AG09319 (cell line): ENCODE measurements at places on chromosomes 1 and 21.

DNA sequence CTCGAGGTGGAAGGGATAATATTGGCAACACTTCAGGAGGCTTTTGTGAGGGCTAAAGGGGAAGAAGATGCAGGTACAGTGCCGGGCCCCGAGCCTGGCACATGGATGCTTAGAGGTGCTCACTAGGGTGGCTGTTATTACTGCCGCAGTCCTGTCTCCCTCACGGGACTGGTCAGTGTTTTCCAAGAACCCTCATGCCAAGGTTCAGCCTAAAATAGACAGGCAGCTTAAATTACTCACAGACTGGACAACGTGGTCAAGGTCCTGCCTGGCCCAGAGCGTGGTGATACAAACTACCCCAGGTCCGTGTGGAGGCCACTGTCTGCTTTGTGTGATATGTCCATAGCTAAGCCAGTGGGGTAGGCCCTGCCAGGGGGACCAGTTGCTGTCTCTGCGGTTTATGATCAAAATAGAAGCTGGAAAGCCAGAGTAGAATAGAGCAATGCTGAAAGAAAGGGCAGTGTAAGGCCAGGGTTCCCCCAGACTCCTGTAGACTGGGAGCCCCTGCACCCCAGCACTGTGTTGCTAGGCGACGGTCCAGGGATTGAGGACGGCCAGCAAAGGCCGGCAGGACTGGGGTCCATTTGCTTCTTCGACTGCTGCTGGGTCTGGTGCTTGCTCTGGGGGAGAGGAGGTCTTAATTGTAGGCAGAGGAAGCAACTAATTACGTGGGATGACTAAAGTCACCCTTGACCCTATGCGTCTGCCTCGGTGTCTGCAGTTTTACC, 36.1 kb downstream of the ELAPOR1 start:
- DNase-seq, result no peak

GRCh38 chr1:3942416-3943122, 42.5 kb upstream of the C1orf174 start:
- no peak for DNase-seq

GRCh38 chr1:66207484-66207883, 326.5 kb upstream of the SGIP1 start:
- no peak for DNase-seq

DNA sequence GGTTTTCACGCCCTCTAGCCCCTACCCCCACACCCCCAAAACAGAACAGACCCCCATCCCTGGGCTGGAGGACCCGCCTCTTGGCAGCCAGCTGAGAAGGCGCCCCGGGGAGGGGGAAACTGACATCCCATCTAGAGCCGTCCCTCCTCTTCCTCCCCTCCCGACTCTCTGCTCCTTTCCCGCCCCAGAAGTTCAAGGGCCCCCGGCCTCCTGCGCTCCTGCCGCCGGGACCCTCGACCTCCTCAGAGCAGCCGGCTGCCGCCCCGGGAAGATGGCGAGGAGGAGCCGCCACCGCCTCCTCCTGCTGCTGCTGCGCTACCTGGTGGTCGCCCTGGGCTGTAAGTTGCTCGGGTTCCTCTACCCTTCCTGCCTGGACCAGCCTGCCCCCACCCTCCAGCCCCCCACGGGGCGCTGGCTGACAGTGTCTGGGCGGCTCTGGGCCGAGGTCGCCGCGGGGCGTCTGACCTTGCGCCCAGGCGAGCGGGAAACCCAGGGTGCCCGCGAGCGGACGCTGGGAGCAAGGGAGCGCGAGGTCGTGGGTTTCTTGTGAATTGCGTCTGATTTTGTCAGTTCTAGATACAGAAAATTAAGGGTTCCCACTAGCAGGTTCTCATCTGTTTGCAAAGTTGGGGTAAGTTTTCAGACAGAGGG, 618 bp downstream of the JAM2 start:
- DNase-seq, result no peak

DNA sequence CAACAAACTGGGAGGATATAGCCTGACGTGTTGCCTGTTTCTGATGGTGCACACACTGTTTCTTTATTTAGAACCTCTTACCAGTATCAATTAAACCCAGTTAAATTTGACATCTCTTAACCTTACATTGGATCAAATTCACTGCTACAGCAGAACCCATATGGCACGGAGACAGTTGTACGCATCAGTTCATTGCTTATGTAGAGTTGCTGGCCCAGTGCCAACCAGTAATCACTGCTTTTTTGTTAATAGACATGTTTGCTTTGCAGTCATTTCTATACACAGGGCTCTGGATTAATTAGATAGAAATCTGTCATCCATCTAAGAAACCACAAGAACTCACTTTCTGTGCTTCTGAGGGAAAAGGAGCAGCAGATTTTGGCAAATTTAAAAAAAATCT, 154.0 kb downstream of the RWDD3 start:
- DNase-seq, result no peak

- DNase-seq, result no peak
Observed at GRCh38 chr1:8525216-8525557, 207.3 kb downstream of the SLC45A1 start.

DNA sequence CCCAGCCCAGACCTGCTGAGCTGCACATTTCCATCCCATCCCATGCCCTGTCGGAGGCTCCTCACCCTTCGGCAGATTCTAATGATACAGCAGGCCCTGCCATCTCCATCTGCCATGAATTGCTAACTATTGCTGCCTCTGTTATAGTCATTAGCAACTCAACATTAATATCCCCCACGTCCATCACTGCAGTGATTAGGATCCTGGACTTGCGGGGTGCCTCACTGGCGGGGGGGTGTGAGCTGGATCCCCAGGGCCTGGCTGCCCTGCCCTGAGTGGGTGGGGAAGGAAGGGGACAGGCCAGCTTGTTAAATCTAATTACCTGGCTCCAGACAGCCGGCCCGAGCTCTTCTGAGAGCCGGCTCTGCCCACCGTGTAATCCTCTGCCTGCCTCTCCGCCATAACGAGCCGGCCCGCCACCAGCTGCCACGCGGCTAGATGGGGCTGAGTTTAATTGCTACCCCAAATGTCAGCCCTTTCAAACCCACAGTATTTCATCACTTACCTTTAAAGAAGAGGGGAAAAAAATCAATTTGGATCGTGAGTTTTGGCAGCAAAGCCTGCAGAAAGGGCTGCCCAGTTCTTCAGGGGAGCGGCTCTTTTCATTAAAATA, 227.3 kb upstream of the CSF3R start:
- DNase-seq, result no peak

DNA sequence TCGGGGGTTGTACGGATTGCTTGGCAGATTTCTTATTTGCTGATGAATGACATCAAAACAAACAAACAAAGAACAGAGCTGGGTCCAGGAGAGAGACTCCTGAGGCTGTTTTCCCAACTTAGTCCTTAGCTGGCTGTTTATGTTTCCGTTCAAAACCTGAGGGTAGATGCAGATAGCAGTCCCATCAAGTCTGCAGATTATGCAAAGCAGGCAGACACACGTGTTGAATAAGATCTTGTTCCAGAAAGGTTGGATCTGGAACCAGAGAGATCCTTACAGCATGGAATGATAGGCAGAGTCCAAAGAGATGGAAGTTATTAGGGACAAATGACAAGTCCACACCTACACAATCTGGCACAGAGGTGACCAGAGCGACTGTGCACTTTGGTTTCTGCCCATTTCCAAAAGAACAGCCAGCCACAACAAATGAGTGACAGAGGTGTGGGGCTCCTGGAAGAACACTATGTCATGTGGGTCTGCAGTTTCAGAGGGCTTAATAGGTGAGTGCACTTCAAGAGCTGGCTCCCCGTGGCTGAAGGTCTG, 65.5 kb downstream of the MAN1C1 start:
- DNase-seq, result no peak

DNA sequence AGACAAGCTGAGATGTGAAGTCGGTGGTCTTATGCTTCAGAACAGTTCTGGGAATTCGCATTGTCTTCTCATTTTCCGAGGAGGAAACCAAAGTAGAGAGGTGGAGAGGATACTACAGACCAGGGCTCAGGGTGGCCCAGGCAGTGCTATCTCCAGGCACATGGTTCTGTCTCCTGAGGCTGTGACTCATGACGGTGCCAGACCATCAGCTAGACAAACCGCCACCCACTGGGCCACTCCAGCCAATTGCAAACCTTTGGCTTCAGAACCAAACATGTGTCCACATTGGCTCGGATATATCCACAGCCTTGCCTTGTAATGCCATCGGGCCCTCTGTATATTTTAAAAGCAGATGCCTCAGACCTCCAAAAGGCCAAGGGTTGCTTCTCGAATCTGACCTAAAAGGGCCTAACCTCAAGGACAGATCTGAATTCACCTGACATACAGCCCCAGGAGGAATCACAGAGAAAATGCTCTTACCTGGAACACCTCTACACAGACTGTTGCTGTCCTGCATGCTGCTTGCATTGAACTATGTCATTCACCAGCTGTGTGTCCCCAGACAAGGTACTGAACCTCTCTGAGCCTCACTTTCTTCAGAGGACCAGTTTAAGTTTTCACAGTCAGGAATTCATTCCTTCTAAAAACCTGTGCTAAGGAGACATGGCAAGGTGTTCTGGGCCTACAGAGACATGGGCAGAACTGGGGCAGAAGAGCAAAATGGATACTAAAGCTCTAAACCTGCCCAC, 224.9 kb upstream of the JUN start:
- DNase-seq, result no peak

GRCh38 chr1:11879311-11880180, 20.8 kb upstream of the NPPB start:
- DNase-seq, result no peak

- no peak for DNase-seq
Observed at GRCh38 chr1:110076789-110077500, 6.5 kb upstream of the ALX3 start.

GRCh38 chr1:15668089-15668754, 15.9 kb upstream of the PLEKHM2 start:
- no peak for DNase-seq
